T-helper 2 cell (primary cell): ENCODE measurements at places on chromosomes 12 and 14.

- DNase-seq = no peak
Observed at GRCh38 chr12:54356228-54356627, 8.1 kb downstream of the GPR84 start.

DNA sequence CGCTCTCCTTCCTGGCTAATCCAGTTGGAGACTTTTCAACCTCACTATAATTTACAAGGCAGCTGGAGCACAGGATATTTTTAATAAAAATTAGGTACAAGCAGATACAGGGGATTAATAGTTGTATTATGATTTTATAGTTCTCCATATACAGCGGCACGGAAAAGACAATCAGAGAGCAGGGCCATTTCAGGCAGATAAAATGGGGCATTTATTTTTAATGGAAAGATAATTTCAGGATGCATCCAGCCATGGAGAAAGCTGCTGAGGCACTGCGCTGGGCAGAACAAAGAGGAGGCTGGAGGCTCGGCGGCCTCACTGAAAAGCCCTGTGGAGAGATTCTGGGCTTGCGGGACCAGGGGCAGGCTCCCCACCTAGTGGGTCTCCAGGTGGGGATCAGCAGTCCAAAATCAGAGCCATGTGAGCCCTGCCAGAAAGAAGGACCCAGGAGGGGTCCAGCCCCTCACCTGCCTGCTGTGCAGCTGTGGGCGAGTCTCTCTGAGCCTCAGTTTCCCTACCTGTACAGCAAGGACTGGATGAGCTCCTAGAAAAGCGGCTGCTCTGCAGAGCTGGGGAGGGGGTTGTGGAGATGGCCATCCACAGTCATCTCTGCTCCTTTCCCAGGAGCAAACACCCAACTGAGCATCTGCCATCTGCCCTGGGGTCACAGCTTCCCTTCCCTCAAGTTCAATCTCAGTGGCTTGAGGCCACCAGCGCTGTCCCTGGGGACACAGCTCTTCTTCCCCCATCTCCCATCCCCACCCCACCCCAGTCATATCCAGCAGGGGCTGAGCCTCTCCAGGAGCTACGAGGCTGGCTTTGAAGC lies 23.9 kb upstream of the C14orf180 start:
- DNase-seq = no peak

GRCh38 chr12:1707051-1707450 lies 16.2 kb downstream of the ADIPOR2 start:
- no peak for DNase-seq

GRCh38 chr14:105525861-105526775 lies at the start of gene TMEM121:
Gene TMEM121 (plus strand): TSS chr14:105526583. CDS start chr14:105528835, 2,252 bp downstream.
- DNase-seq = no peak

- DNase-seq = no peak
Observed at GRCh38 chr14:88243946-88244345, 79.1 kb downstream of the KCNK10 start.

DNA sequence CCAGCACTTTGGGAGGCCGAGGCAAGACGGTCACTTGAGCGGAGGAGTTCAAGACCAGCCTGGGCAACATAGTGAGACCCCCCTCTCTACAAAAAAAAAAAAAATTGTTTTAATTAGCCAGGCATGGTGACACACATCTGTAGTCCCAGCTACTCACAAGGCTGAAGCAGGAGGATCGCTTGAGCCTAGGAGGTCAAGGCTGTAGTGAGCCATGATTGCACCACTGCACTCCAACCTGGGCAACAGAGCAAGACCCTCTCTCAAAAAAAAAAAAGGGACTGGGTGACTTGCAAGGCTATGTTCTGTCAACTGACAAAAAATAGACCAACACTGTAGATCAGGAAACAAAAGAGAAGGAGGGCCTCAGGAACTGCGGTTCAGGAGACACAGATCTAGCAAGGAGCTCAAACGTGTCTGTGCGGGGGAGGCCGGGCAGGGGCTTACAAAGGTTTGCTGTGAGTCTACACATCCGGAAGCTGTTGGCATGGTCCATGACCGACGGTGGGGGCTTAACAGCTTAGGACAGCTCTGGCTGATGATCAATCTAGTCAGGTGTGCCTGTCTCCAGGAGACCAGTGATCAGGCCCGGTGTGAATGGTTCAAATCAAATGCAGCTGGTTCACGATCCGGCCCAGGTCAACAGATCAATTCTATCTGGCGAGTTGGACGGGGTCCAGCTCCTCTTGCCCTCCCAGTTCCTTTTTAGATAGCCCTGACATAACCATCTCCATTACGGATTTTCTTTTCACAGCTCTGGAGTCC lies 31.7 kb upstream of the INF2 start:
- no peak for DNase-seq

DNA sequence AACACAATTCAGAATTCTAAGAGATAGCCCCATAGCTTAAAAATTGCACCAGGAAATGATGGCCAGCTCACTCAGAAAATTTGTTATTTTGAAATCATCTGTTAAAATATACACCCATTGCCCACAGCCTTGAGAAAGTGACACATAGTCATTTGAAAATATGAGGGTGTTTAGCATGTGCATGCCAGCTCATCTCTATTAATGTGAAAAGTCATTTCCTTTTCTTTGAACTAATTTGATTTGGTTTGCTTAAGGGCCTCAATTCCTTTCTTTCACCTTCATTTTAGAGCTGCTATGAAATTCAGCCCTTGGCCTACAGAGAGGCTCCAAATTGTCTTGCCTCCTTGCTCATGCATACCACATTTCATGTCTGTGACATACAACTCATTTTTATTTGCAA lies 241.4 kb downstream of the PHLDA1 start:
- no peak for DNase-seq

DNA sequence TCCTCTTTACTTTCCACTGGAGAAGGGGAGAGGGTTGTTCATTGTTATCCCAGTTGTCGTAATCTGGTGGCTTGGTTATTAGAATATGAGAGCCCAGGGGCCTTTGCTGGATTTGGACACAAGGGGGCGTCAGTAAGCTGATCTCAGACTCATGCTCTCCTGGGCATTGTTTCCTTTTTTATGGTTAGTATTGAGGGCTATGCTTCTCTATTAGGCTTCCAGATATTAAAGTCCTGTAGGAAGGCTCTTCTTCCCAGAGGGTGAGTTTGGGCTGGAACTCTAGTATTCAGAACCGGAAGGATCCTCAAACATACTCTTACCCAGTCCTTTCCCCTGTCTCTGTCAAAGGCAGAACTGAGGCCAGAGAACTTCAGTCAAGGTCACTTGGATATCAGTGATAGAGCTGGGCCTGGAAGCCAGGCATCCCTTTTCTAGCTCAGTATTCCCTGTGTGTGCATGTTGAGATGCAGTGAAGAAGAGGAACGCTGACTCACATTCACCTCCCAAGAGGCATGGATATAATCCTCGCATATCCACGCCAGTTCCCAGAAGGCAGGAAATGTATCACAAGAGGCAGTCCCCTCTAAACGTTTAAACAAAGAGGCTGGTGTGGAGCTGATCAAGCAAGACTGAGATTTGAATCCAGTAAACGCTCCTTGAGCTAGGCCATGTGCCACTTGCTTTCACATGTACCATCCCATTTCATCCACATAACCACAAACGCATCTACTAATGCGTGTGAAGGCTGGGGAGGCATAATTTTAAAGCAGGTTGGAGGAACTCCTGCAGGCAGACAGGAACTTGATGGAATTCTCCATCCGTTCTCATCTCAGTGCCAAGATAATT lies 41.6 kb downstream of the UBE3B start:
- peak; percentile 28 for DNase-seq

DNA sequence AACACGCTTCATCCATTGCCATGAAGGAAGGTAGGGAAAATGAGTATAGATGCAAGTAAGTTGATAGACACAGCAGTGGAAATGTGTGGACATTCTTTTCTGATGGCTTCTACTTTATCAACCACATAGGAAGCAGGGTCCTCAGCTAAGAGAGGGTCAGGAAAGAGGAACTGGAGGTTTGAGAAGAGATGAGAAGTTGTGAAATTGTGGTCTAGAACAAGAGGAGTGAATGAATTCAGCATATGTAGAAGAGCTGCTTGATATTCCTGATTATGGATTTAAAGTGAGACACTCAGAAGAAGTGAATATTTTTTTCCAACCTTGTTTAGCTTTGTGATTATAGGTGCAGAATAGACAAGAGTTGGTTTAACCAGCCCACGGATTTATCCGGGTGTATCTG lies 128.5 kb downstream of the SLC15A5 start:
- DNase-seq = no peak

DNA sequence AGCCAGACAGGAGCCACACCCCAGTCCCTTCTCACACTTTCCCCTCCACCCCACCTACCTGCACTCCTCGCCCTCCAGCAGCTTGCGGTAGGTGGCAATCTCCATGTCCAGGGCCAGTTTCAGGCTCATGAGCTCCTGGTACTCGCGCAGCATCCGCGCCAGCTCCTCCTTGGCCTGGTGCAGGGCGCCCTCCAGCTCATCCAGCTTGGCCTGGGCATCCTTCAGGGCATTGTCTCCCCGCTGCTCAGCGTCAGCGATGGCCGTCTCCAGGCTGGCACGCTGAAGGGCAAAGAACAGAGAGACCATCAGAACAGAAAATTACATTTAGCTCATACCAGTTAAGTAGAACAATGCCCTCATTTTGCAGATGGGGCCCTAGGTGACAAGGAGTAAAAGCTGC lies 5.5 kb downstream of the KRT74 start:
- DNase-seq = no peak

- DNase-seq = no peak
Observed at GRCh38 chr12:93894391-93895088, 217.4 kb downstream of the CRADD start.

GRCh38 chr12:71555191-71555590 lies 108.5 kb downstream of the ZFC3H1 start:
- no peak for DNase-seq

DNA sequence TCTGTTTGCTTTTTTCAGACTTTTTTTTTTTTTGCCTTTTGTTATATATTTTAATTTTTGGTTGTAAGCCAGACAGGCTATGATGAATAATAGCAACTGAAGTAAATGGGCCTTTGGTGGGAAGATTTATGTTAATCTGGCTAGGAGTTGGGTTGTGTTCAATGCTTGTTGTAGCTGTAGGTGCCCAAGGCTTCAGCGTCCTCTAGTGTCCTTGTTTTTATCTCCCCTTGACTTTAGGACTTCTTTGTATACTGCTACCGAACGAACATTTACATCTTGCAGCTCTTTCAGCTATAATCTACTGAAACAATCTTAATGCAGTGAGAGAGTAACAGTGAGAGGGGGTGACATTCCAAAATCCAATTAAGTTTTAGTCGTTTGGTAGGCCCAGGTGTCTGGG lies 848.4 kb upstream of the FBXO33 start:
- no peak for DNase-seq

DNA sequence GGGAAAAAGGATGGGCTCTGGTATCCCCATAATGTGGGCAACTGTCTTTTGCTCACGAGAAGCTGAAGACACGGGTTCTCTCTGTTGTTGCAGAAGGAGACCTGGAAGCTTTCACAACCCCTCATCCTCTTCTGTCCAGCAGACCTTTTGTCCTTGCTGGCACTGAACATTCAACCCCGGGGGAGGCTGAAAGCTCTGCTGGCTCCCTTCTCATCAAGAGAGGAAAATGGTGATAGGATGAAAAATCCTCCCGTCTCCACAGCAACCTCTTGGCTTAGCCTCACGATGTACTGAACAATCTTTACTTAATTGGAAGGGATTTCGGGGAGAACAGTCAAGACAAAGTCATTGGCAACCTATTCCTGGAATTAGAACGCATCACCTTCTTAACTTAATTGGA lies 39.0 kb downstream of the ELK3 start:
- DNase-seq = no peak

- DNase-seq = no peak
Observed at GRCh38 chr12:96812153-96812552, 94.9 kb upstream of the NEDD1 start.

DNA sequence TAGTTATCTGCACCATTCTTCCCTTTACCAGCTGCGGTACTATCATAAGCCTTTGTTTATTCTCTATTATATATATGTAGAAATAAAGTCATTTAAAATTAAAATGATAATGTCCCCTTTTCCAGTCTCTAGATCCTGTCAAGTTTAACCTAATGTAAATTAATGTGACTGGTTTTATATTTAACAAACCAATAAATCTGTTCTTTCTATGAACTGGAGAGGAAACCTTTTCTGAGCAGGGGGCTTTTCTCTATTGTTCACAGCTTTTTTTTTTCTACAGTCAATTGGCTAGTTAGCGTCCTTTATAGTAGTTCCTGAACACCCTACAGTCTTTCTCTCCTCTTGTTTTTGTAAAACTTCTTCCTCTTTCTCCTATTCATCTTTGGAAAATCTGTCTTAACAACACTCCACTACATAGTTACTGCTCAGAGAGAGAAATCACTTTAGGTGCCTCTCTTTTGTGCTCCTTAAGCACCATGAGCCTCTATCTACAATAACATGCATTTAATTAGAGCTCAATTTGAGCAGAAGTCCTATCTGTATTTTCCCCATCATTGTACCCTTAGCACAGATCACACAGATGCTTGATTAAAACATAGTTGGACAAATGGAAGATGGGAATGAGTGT lies 332.6 kb upstream of the SYT1 start:
- DNase-seq = no peak

GRCh38 chr12:54389134-54389508 lies 4.6 kb upstream of the ZNF385A start:
- DNase-seq = no peak

- peak; percentile 23 for DNase-seq
Observed at GRCh38 chr14:90062127-90062794, 467 bp downstream of the KCNK13 start.

- DNase-seq = peak; percentile 23
Observed at GRCh38 chr12:54526812-54527630, 22.4 kb upstream of the PDE1B start.

DNA sequence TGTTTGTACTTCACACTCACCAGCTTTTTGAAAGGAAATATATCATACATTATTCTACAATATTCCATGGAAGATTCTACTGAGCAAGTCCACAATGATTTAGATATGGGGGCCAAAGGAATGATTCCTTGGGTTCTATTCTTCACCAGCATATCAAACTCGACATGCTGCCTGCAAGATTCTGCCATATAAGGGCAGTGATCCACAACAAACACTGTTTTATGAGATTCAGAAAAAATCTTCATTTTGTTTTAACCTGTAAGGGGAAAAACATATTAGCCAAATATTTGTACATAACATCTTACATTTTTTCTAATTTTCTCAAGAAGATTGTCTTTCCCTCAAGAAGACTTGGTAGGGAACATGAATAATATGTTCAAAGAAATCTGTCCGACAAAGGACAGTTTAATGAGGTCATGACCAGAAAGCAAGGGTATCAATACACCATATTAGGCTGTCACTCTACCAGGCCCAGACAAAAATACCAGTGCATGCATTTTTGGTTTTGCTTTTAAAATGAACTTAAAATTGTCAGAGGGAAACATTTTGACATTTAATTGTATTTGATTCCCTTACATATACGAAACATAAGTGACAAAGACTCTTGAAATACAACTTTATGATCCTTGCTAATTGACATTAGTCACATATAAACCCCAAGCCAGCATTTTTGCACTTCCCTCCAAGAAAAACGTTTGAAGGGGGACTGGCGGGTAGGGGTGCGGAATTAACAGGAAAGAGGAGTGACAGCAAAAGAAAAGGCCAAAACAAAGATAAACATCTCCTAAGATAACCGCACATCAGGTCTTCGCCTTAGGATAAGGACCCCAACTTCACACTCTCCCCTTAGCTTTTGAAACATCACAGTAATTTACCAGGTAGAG lies 980 bp downstream of the INTS13 start:
- DNase-seq = peak; percentile 48
